ENCODE measurements at places on chromosomes 3 and 15. TPM values are rescaled to one million over a fixed set of nuclear protein-coding genes. Genes with fewer than 3 reads are reported as not detected.

Gene ZNF774
- not detected for polyA plus RNA-seq

Gene SLC22A14
- not detected for polyA plus RNA-seq

Gene EPHB1
- polyA plus RNA-seq = not detected

Gene PIGB
- 22.8 TPM for polyA plus RNA-seq

All from naive B cell (primary cell).